ENCODE measurements at places on chromosomes 16 and 17.

- DNase-seq: peak; percentile 20
Measured at GRCh38 chr16:48041981-48042421, 113.8 kb downstream of the ABCC12 start.

GRCh38 chr16:51876934-51877333, 670.0 kb downstream of the TOX3 start:
- no peak for DNase-seq

DNA sequence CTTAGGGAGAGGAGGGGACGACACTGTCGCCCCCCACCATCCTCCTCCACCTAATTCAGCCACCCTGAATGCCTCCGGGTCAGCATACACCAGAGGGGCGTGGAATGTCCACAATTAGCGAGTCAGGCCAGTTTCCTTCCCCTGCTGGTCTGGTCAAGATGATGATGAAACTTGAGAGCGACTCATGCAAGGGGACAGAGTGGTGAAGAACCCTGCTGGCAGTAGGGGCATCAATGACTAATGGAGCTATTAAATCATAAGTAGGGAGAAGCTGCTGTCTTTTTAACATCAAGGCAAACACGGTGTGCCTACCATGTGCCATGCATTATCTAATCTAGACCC, 7.2 kb downstream of the SPACA3 start:
- DNase-seq: peak; percentile 43

DNA sequence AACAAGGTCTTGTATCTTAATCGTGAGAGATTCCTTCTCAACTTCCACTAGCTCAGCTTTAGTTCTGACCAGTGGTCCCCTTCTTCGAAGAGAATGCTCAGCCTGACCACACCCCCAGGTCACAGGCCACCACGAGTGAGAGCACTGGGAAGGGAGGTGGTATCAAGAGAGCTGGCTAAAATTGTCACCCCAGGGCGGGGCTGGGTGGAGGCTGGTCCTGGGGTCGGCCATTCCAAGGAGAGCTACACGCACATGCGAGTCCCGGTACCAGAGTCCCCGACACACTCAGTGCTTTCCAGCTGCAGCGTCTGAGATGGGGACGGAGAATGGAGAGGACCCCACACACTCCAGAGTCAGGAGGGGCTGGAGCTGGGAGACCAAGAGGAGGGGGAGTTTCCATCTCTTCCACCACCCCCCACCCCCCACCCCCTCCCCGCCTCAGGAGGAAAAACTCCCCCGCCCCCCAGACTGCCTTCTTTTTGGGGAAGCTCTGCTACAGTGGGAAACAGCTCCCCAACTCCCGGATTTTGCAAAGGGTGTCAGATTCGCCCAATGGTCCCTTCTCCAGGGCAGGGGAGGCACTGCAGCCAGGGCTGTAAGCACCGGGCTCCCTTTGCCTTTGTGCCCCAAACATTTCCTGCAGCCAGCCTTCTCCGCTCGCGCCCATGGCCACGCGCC, 1.6 kb downstream of the C1QL1 start:
- DNase-seq: no peak

DNA sequence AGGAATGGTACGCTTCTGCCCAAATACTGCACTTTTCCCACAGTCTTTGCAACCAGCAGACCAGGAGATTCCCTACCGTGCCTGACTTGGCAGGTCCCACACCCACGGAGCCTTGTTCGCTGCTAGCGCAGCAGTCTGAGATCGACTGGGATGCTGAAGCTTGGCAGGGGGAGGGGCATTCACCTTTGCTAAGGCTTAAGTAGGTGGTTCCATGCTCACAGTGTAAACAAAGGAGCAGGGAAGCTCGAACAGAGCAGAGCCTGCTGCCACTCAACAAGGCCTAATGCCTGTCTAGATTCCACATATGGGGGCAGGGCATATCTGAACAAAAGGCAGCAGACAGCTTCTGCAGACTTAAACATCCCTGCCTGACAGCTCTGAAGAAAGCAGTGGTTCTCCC, 107.2 kb upstream of the TMEM97 start:
- DNase-seq: no peak

GRCh38 chr17:19388791-19389785, 2.1 kb upstream of the MFAP4 start:
- no peak for DNase-seq

- DNase-seq: peak; percentile 89
Measured at GRCh38 chr16:28974007-28974436, 556 bp upstream of the SPNS1 start.

GRCh38 chr17:2449486-2449885, 48.6 kb upstream of the MNT start:
- peak; percentile 45 for DNase-seq

- no peak for DNase-seq
Measured at GRCh38 chr17:18176176-18176575, 7.5 kb upstream of the ALKBH5 start.

DNA sequence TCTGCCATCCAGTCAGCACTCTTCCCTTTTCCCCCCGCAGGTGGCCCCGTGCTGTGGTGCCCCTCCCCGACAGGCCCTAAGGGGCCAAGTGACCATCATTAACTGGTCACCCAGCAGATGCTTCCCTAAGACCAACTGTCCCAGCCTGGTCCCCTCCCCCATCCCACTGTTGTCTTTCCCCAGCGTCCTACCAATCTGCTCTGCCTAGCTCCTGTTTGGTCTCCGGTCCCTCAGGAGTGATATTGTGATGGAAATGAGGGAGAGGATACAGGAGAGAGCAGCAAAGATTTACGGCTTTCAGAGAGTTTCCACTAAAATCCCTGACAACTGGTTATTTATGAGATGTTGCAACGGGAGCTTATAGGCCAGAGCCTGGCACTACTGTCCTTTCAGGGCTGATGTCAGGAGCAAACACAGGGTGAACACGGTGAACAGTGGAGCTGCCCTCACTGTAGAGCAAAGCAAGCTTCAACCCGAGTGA, 1.4 kb upstream of the TTLL6 start:
- peak; percentile 60 for DNase-seq

- DNase-seq: peak; percentile 60
Measured at GRCh38 chr17:1643293-1643998, 2.1 kb downstream of the SCARF1 start.

DNA sequence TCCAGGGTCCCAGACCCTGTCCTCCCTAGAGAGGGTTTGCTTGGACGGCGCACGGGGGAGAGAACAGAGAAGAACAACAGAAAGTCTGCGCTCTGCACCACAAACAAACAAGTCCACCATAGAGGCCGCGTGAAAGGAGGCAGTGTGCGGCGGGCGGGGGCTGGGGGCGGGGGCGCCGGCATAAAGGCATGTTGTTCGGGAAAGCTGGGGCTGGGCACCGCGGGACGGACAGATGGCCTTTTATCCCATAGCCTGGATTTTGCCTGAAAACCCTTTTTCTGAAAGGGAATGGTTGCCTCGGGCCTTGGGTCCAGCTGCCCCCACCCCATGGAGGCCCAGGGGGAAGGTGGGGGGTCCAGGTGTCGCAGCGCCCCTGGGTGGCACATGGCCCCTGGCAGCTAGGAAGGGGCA, 26.0 kb downstream of the FA2H start:
- no peak for DNase-seq

GRCh38 chr16:140175-140857, 1.8 kb upstream of the NPRL3 start:
- no peak for DNase-seq

- no peak for DNase-seq
Measured at GRCh38 chr17:46976626-46977270, 2.3 kb downstream of the RPRML start.

DNA sequence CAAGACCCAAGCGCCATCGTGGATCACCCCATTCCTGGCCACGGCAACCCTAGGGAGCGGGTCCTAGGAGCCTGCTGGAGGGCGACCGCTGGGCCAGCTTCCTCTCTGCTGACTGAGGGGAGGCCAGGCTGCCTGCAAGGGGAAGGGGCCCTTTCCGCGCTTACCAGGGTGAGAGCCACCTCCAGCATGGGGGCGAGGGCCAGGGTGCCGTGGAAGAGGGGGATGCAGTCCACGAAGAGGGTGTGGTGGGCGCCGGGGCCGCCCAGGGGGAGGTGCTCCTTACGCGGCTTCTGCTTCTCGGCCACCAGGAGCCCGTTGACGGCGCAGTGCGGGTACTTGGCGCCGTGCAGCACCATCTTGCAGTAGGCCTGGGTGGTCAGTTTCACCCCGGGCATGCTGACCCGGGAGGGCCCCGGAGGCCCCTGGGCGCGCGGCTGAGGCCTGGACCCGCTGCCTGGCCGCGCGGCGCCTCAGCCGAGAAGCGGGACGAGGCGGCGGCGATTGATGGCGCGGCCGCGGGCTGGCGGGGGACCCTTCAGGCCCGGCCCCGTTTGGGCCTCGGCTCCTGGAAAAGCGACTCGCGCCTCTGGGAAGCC, 345 bp downstream of the EMC8 start:
- DNase-seq: no peak

DNA sequence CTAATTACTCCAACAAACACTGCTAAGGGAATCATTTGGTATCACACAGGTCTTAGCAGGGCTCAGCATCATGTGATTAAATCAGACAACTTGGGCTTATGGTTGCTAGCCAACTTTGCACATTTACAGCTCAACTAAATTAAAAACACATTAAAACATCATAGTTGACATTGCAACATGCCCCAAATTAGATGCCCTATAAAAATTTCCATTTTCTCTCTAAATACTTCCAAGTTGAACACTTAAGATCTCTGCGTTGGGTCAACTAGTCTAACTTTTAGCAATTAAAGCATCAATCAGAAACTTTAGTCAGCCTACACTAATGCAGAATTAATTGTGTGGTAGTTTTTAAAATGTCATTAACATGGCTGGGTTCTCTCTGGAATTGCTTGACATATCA, 12.1 kb downstream of the DNAJC7 start:
- no peak for DNase-seq

- DNase-seq: no peak
Measured at GRCh38 chr17:29263916-29264315, 17.3 kb downstream of the CRYBA1 start.

Data from eye (tissue), 1 donor.